ENCODE measurements at places on chromosomes 11 and 22.
A peak's percentile ranks its signal among the peaks of the same experiment; 100 is the strongest.

DNA sequence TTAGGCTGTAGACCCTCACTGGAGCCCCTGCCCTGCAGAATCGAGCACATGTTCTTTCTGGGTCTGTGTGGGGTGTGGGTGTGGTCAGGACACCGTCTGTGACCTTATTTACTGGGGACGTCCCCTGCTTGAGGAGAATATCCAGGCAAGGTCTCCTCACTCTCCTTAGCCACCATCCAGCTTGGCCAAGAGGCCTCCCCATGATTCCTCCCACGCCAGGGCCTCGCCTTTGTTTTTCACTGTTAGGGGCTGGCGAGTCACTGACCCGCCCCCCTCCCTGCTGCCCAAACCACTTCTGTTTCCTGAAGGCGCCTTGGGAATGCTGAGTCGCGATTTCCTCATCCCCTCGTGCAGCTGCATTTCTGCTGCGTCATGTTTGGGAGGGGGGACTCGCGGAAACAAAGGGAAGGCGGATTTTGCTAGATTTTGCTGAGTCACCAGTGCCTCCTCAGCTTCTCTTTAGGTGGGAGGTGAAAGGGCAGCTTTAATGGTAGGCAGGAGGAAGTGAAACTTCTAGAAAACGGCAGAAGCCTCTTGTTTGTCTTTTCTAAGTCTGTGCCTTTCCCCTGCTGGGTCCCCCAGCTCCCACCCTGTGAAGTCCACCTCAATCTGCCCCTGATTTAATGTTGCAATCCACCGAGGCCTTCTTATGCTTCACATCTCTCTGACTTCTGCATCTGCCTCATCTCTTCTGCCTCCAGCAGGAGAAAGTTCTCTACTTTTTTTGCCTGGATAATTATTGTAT lies 4.0 kb upstream of the HMOX1 start:
- peak; percentile 87 for DNase-seq

DNA sequence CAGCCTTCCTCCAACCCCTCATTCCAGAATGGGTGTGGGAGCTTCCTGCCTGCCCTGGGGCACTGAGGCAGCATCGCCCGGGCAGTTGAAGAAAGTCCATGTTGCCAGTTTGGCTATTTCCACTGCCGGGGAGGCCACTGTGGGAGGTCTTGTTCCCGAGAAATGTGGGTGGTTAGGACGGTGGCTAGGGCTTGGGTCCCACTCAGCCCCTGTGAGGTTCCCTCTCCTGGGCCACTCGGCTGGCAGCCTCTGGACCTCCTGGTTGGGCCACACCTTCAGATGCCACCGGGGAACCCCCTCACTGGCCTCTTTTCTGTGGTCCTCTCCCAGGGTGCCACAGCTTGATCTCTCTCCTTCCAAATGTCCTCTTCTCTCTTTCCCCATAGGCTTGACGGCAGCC lies 5.1 kb upstream of the PPP6R3 start:
- no peak for DNase-seq

DNA sequence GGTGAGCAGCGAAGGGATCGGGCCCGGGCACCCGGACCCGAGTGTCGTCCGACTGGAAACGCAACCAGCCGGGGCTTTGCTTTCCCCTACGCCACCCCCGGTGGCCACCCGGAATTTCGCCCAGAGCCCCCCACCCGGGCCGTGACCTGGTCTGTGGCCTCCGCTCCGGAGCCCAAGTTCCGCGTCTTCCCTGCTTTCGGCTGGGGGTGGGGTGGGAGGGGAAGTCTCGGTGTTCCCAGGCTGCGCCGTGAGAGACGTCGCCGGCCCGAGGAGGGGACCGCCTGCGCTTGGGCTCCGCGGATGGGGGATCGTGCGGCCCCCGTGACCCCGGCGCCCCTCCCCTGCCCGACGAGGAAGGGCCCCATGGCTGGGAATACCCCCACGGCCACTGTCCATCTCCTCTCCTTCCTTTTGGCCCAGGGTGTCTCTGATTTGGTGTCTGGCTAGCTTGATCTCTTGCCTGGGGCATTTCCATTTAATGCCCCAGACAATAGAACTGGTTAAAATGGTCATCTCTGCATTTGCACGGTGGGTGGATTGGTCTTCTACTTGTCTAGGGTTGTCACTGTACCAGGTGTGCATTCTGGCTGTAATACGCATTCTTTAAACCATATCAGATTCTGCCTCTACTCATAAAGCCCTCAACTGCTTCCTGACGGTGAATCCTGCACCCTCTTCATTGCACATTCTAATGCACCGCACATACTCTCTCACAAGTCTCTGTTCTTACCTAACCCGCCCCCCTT lies 789 bp downstream of the SIK2 start:
- no peak for DNase-seq

- no peak for DNase-seq
Measured at GRCh38 chr22:25569983-25570382, 5.5 kb downstream of the GRK3 start.

- DNase-seq = no peak
Measured at GRCh38 chr11:73914284-73914683, 36.5 kb upstream of the DNAJB13 start.

DNA sequence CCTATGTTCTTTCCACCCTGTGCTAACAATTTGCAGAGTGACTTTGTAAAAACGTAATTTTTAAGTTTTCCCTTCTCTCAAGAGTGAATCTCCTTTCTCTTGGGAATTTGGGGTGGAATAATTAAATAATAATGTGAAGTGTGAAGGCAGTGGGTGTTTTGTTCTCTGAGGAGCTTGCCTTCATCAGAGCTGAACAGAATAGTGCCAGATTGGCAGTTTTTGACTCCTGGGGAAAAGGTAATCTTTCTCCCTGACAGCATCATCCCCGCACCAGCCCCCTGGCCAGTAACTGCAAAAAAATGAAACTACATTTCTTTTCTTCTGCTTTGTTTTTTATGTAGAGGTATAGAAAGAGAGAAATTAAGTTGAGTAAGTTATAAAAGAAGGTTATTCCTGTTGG lies 59.9 kb downstream of the MUC15 start:
- DNase-seq = no peak

DNA sequence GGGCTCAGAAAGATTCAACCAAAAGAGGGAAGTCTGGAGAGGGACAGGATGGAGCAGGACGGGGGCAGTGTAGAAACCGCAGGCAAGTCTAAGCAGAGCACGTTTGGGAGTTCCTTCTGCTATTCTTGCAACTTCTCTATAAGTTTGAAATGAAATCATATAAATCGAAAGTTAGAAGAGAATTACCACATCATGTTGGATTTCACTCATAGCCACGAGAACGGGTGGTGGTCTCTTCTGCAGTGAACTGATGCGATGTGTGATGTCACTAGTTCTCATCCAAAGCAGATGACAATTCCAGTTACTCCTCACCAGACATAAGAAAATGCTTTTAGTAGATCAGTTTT lies 36.0 kb downstream of the KCNQ1 start:
- DNase-seq = no peak

GRCh38 chr22:41534219-41534618 lies 10.1 kb downstream of the POLR3H start:
- no peak for DNase-seq

DNA sequence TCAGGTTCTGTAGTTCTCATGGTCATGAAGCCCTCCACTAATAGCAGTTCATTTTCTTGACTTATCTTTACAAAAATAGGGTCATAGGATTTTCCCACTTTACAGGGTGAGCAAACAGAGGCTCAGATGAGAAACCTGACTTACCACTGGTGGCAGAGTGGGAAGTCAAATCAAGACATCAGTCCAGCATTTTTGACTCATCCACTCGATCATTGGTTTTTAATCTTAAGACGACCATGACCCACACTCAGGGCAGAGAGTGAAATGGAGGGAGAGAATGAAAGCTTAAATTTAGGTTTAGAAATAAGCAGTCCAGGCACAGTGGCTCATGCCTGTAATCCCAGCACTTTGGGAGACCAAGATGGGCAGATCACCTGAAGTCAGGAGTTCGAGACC lies 42.1 kb downstream of the RTL6 start:
- no peak for DNase-seq

- DNase-seq = no peak
Measured at GRCh38 chr22:48491451-48491941, 1336.2 kb downstream of the BRD1 start.

DNA sequence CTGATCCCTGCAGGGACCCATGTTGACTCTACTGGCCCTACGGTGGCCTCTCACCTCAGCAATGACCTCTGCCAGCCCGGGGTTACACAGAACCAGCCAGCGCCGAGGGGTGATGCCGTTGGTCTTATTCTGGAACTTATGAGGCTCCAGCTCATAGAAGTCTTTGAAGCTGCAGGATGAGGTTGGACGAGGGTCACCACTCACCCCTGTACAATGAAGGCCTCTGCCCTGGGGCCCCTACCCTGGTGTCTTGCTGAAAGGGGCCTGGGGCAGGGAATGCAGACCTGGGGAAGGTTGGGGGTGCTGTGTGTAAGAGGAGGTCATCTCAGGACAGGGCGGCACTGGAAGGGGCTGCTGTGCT lies 6.8 kb downstream of the PYGM start:
- no peak for DNase-seq

GRCh38 chr22:22687638-22688500 lies 43.5 kb downstream of the GGTLC2 start:
- DNase-seq = no peak

- DNase-seq = no peak
Measured at GRCh38 chr22:37634417-37634924, 5.0 kb upstream of the SH3BP1 start.

GRCh38 chr22:19353363-19354131 lies 62.0 kb upstream of the CLTCL1 start:
- no peak for DNase-seq

DNA sequence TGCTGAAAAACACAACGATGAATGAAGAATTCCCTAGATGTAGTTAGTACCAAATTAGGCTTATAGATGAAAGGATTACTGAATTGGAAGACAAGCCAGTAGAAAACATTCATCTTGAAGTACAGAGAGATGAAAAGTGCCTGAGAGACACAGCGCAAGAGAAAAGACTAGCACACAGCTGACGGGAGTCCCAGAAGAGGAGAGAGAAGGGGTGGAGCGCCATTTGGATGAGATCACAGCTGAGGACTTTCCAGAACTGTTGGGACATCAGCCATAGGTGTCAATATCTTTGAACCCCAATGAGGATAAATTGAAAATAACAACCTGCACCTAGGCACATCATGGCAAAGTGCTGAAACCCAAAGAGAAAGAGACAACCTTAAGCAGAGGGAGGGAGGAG lies 25.2 kb downstream of the ALG12 start:
- no peak for DNase-seq

DNA sequence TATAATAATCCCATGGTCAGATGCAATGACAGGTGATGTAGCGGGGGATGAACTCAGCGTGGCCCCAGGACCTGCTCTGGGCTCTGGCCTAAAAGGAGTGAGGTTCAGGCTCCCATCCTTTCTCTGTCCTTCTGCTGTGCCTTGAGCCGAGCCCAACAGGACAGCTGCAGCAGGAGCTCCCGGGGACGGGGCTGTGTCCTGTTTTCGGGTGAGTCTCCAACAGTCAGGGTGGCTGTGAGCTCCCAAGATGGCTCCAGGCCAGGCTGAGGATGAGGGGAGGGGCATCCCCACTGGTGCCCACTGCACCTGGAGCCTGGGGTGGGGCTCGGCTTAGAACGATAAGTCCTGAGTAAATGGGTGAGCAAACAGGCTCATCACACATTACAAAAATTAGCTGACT lies 1385.0 kb downstream of the BRD1 start:
- DNase-seq = no peak

DNA sequence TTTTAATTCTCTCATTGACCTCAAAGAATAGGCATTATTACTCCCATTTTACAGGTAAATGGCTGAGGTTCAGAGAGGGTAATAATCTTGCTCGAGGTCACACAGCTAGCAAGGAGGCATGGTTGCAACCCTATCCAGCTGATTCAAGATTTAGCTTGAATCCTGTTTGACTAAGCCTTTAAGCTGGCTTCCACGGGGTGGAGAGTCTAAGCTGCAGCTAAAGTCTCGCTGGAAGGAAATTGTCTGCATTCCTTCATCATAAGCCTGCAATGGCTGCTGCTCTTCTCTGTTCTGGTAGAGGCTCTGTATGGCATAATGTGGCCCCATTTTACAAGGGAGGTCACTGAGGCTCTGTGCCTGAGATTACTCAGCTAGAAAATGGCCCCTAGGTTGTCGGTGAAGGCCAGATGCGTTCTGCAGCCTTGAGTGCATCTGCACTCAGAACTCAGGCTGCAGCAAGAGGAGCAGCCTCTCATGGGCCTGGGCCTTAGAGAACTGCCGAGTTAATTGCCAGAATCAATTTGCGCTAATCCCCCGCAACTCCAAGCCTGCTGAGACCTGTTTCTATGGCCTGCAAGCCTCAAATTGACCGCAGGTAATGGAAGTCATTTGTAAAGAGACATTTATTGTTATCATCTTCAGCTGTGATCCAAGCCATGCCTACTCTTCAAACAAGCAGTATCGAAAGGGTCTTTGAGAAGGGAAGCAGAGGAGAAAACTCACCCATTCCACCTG lies 44.1 kb upstream of the SEZ6L start:
- DNase-seq = no peak

- no peak for DNase-seq
Measured at GRCh38 chr22:23315341-23315917, 135.1 kb downstream of the BCR start.

All from GM12878 (cell line).